Stimulated activated CD4-positive, alpha-beta T cell treated with anti-CD3 and anti-CD28 coated beads, Interleukin-1b, Interleukin-23, amount 100 ng/mL, for 1 hour (primary cell): ENCODE measurements at places on chromosomes 2 and 18.

DNA sequence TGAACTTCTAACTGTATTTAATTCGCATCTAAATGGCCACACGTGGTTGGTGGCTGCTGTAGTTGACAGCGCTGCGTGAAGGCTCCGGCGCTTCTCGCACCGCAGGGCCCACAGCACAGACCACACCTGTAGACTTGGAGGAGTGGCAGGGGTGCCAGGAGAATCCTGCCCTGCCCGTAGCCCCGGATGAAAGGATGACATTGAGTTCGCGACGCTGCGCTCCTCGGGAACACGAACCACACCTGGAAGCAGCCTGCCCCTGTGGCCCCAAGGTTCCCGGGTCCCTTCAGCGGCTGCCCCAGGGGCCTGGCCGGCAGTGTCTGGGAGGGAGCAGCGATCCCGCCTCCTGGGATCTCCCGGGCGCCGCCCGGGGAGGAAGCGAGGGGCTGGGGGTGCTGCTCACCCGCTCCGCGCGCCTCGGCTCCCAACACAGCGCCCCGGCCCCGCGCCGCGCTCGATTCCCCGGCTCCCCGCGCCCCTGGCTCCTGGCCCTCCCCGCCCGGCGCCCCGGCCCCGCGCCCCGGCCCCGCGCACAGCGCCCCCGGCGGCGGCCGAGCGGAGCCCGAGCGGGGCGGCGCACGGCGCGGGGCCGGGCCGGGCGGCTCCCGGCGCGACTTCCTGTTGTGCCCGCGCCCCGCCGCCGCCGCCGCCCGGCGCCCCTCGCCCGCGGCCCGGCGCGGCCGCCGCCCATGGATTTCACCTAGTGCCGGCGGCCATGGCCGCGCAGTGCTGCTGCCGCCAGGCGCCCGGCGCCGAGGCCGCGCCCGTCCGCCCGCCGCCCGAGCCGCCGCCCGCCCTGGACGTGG lies at the start of gene RNPEPL1:
Gene RNPEPL1 (plus strand): TSS at position 613 of the 806 bp plus-strand sequence. CDS start 103 bp downstream, at position 716.
- DNase-seq, result no peak

DNA sequence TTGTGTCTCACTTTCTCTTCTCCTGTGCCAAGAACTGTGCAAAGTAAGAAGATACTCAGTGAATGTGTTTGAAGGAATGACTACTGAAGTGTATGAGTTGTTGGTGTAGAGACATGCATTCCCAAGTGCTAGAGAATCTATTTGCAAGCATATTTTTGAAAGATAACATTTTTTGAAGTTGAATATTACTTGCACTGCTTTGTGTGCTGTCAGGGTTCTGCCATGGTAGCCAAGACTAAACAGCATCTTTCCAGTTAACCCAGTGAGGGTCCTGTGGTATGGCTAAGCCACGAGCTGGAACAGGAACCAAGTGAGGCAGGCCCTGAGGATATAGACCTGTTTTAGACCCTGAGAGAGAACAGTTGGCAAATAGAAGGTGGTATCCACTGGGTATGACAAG lies 35.2 kb upstream of the EFEMP1 start:
- DNase-seq, result no peak

DNA sequence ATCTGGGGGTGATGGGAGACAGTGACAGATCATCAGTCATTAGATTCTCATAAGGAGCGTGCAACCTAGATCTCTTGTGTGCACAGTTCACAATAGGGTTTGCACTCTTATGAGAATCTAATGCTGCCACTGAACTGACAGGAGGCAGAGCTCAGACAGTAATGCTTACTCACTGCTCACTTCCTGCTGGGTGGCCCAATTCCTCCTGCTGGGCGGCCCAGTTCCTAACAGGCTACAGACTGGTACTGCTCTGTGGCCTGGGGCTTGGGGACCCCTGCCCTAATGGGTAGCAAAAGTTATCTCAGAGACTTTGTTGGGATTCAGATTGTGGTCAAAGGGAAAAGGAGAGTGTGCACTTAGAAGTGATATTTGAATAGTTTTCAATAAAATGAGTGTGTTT lies 840.1 kb upstream of the ID2 start:
- no peak for DNase-seq

- DNase-seq, result no peak
Measured at GRCh38 chr2:175631245-175631623, 370.8 kb downstream of the LNPK start.

DNA sequence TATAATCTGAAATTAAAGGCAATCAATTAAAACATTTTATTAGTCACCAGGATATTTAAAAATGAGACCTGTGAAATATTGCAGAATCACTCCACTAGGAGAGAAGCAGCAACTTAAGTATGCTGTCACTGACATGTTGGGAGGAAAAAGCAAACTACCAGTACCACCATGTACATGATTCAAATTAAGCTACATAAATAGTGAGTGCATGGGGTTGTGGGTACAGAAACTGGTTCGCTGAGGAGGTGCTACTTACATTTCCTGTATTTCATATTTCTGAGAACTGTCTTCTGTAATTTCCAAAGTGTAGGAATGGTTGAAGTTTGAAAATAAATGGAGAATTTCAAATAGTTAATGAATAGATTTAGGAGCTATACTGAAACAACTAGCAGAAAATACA lies 7.9 kb upstream of the NR4A2 start:
- no peak for DNase-seq

DNA sequence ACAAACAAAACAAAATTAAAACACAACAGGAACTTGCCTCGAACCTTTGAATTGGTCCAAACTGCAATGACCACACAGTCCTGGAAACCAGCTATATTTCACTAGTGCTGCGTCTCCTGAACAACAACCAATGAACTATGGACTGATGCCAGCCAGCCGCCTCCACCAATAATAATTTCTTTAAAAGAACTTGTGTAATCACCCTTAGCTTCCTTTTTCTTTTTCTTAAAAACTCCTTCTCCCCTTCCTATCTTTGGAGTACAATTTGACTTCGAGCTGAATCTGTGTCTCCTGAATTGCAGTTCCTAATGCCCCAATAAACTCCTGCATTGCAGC lies 1.6 kb upstream of the CXXC1 start:
- no peak for DNase-seq

DNA sequence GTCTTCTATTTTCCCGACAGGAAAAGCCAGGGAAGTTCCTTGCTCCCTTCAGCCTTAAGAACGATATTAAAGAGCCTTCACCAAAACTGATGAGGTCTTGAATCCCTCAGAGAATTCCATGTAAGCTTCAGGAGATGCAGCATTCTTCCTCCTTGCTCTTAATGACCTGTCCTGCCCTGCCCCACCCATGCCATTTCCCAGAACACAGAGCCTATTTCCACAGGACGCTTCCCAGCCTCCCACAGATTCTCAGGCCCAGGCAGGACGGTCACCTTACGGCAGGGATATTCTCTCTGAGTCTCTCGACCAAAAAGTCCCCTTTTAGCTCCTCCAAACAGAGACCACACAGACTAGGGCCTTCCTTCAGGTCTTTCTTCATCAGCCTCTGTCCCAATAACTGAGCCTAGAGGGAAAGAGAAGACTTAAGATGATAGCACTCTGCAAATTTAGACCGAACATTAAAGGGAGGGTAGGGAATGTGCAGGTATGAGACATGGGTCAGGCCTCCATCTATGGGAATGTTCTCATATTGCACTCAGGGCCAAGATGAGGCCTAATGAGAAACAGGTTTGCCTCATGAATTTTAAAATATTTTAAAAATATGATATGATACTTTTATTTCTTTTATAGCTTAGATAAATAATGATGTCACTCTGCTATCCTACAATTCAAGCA lies 62.1 kb downstream of the COBLL1 start:
- DNase-seq, result no peak

DNA sequence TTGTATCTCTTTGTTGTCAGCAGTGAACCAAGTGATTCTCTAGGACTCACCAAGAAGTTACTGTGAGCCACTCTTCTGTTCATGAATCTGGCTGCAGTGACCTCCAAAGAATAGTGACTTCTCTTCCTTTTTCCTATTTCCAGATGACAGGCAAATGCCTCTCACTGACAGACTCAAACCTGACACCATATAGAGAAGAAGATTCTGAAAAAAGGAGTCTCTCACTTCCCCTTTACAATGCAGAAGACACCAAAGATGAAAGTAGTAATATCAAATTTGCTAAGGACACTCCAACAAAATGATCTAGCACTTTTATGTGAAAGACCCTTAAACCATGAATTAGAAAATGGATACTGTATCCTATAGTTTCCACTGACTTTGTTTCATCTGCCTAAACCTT lies 44.4 kb upstream of the SETBP1 start:
- DNase-seq, result no peak

DNA sequence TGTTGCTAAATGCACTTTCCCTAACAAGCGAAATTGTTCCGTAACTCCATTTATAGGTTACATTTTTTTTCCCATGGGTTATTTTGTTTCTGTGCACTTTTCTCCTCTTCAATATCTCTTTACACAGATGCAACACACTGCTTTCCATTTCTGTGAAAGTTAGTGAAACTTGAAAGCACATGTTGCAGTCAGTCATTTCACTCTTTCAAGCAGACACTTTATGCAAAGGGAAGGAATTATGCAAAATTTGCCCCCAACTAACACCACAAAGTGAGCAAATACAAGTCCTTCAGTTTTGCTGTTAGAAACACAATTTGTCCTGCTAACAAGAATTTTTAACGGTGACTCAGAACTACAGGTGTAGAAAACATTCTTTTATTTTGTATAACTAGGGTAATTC lies 124.8 kb downstream of the PTH2R start:
- no peak for DNase-seq

DNA sequence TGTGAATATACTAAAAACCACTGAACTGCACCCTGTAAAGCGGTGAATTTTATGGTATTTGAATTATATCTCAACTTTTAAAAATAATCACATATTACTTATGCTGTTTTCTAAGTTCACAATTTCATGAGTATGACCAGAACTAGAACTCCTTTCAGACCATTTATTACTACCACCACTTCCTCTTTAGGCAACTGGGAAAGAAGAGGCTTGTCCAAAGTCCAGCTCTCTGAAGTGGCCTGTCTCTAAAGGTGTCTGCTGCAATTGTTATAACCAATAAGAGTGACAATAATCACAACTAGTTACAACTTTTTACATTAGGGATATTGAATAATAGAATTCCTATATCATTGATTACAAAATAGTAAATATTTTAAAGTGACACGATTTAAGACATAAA lies 267.9 kb upstream of the PIK3C3 start:
- no peak for DNase-seq

GRCh38 chr2:74510272-74510671 lies 2.8 kb upstream of the PCGF1 start:
- no peak for DNase-seq

DNA sequence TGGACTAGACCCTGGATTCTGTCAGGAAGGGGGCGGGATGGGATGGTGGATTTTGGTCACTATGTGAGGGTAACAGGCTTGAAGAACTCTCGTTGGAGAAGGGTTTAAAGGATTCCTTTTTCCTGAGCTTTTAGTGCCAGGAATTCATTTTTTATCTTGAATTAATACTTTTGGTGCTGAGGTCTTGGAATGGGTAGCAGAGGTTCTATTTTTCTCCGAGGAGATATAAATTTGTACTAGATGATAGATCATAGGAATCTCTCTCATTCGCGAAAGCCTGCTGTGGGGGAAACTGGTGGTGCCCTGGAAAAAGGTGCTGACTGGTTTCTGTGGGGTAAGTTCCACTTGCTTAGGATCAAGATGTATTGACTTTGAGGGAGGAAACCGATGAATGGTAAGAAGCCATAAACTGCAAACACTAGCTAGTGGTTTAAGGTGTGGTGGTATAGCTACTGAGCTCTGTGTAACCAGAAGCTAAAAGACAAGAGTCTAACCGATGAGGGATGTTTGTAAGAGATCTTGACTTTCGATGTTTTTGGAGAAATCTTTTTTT lies 706 bp downstream of the AGPS start:
- no peak for DNase-seq

DNA sequence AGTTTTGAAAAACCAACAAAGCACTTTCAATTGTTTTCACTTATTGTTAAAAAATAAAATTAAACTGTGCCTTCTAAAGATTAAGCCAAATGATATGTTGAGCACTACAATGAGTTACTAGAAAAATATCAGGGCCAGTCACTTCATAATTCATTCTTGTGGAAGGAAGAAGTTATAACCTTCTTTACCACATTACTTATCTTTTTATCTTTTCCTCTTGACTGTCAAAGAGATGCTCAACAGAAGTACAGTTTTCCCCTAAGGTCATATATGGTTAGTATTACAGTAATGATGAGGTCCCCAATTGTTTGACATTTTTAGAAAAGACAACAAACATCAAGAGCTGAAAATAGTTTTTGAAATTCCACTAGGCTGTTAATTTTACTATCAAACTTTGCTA lies 9.4 kb downstream of the PELI1 start:
- no peak for DNase-seq

- DNase-seq, result no peak
Measured at GRCh38 chr2:144597894-144598593, 78.1 kb upstream of the ZEB2 start.

DNA sequence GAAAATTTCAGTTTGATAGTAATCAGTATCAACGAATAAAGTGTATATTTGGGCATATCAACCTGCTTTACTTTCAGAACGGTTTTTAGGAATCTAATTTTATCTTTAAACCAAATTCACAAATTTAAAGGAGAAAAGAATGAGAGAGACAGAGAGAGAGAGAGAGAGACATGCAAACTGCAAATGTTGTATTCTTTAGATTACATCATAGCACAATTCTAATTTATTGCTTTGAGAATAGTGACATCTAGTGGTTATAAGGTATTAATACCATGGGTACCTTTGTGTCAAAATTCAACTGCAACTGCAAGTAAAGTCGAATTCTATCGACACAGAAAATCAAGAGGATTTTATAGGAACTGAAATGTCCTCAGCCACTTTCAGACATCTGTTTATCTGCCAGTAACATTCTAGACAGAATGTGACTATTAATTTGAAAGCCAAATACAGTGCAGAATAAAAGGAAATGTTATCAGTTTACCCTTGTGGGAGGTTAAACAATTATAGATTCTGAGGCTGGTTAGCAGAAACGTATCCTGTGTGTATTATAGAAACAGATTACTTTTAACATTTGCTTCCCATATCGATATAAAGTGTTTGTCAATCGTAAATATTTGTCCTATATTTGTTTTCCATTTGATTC lies 529.8 kb upstream of the VRK2 start:
- no peak for DNase-seq

DNA sequence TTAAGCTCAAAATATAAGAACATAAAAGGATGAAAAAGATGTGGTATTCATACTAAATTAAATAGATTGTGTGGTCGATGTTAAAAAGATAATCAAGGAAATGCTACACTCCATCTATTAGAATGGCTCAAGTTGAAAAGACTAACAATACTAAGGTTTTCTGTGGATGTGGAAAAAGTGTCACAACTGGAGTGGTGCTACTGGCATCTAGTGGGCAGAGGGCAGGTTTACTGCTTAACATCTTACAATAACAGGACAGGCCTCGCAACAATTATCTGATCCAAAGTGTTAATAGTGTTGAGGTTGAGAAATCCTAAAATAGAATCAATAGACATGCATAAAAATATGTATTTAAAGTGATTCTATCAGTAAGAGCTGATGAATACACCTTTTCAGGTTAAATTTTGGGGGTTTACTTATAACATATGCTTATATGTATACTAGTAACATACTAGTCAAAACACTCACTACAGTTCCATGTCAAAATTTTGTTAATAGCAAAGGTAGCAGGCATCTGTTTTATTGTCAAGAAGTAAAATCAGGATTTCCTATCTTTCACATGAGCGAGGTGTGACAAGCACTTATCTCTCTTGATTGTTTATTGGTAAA lies 91.5 kb upstream of the TMEFF2 start:
- no peak for DNase-seq
